ENCODE measurements at places on chromosomes 13 and 19.

- no peak for DNase-seq
These were observed 87.0 kb upstream of the SOX21 start for GRCh38 chr13:94799299-94799698.

- peak; percentile 76 for DNase-seq
These were observed 13.1 kb downstream of the TJP3 start for GRCh38 chr19:3721131-3721886.

GRCh38 chr13:44920013-44920412, 69.3 kb downstream of the NUFIP1 start:
- DNase-seq = no peak

DNA sequence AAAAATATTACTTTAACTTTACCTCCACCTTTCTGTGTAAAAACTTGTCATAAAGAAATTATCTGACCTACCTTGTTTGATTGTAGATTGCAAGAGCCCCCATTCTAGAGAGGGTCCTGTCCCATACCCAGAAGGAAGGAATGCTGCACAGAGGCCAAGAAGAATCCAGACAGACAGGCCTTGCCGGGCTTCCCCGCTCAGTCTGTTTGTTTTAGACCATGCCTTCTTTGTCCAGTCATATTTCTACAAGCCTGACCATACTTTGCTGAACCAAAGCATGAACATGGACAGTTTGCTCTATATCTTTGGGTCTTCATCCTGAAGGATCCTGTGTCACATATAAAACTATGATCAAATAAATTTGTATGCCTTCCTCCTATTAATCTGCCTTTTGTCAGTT, 95.8 kb upstream of the MYCBP2 start:
- DNase-seq = no peak

DNA sequence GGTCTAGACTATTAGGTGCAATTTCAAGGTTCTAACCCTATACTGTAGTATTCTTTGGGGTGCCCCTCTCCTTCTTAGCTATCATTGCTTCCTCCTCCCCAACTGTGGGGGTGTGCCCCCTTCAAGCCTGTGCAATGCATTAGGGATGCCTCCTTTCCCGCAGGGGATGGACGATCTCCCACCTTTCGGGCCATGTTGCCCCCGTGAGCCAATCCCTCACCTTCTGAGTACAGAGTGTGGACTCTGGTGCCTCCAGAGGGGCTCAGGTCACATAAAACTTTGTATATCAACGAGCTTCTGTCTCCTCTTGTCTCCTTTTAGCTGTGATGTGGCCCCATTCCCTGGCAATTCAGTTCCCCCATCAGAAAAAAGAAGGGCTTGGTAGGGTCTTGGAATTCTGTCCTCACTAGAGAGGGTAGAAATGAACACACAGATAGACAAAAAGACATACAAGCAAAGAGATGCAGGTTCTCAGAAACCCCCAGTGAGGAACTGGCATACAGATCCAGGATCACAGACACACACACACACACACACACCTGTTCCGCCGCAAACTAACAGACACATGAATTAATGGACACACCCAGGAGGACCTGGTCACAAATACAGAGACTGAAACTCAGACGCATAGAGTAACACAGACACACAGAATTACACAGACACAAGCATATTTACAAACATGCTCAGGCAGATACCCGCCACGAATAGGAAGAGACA, 2.5 kb upstream of the HNRNPUL1 start:
- DNase-seq = no peak

DNA sequence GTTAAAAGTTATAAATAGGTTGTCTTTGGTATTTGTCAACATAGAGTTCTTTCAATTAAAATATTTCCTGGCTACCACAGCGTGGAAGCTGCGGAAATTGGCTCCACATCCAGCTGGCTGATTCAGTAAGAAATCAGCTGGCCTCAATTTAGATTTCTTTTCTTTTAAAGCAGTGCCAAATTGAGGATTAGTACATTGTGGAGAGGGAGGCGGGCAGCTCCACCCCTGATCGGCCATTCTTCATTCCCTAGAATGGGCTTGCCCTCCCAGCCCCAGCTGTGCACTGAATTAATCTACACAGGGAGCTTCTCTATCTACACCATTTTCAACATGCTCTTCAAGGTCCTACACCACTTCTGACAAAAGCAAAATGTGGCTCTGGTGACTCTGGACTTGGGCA, 624.8 kb downstream of the DACH1 start:
- no peak for DNase-seq

GRCh38 chr19:10352764-10353671, 13.6 kb upstream of the ICAM3 start:
- DNase-seq = no peak
